ENCODE measurements at places on chromosomes 7 and 10. TPM values are rescaled to one million over a fixed set of nuclear protein-coding genes. Genes with fewer than 3 reads are reported as not detected.
A peak's percentile ranks its signal among the peaks of the same experiment; 100 is the strongest.

GRCh38 chr10:70258216-70258615, 25.0 kb upstream of the PPA1 start:
- peaks cover 22% of the 10 kb centered on the region for H3K4me1 ChIP-seq
- H3K27ac ChIP-seq = peak overlapping the region; percentile 97
- peaks cover 4% of the 10 kb centered on the region for H3K27me3 ChIP-seq
- no peak for DNase-seq
- peaks cover 2% of the 10 kb centered on the region for H3K36me3 ChIP-seq

Gene DGKB
- total RNA-seq = 3.5 TPM

Gene TRPV5
- total RNA-seq = 0.29 TPM

DNA sequence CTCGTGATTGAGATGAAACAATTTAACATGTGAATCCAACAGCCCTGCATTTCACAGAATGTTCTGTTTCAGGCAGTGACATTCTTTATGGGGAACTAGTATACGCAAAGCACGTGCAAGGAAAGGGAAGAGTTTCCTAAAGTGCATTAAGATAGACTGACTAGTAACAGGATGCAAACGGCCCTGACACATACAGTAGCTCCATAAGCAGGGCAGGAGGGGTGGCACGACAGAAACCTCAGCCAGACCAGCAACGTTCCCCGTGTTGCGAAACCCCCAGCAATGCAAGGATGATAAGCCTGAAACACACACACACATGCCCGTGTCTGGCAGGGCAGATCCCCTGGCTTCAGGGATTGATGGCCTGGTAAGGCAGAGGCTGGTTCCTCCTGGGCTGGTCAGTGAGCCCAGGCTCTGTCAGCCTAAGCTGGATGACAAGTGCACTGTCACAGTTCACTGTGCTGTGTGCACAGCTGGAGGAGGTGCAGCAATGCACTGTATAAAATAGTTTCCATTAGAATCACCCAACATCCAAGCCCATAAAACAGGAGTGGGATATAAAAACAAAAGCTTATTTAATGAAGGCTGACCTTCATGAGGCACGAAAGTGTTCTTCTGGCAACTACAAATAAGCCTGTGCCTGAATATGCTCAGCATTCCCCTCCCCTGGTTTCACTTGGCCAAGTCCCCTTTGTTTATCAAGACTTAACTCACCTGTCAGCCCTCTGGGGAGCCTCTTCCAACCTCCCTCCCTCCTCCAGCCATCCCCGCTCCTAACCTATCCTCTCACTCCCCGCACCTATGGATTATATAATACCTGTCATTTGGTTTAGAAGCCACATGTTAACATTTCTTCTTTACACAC, 88.8 kb downstream of the GSAP start:
- H3K27ac ChIP-seq = no peak overlapping the region
- no peak overlapping the region for H3K4me3 ChIP-seq
- H3K36me3 ChIP-seq = no peaks in the 10 kb centered on the region

Measured in mesothelial cell of epicardium (in vitro differentiated cells).